ENCODE measurements at places on chromosomes 6 and 20. TPM values are rescaled to one million over a fixed set of nuclear protein-coding genes. Genes with fewer than 3 reads are reported as not detected.

SMLR1 gene
- not detected for total RNA-seq

GRCh38 chr20:48492015-48492714 is 335.6 kb downstream of the PREX1 start:
- DNase-seq: no peak

PPP1R14C gene
- total RNA-seq: 0.40 TPM

ME1 gene
- total RNA-seq: 4.6 TPM

DNA sequence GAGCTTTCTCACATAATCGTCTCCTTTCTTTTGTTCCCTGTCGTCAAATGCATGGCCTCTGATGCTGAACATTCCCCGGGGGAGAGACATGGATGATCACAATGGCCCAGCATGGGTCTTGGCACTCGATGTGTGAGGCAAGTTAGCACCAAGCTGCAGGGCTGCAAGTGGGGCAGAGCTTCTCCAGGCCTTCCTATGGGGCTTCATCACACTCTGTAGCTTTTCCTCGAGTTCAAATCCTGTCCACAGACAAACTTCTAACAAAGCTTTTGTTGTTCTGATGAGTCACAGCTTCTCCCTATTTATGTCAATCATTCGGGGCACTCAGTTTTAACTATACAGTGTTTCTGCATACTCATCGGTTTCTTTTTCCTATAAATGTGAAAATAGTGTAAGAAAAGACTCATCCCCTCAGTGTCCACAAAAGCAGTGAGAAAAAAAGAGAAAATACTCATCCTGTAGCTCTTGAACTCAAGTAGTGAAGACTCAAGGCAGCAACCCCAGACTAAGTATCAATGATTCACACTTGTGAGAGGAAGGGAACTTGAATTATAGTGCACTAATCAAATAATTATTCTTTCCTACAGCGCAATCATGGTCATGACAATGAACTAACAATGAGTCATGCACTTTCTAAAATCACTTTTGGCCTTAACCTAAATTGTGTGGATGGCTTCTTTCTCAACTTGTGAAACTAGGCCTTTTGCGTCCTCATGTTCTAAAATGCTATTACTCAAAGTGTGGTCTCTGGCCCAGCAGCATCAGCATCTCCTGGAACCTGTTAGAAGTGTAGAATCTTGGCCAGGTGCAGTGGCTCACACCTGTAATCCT is 68.4 kb upstream of the NOX3 start:
- DNase-seq: no peak

DNA sequence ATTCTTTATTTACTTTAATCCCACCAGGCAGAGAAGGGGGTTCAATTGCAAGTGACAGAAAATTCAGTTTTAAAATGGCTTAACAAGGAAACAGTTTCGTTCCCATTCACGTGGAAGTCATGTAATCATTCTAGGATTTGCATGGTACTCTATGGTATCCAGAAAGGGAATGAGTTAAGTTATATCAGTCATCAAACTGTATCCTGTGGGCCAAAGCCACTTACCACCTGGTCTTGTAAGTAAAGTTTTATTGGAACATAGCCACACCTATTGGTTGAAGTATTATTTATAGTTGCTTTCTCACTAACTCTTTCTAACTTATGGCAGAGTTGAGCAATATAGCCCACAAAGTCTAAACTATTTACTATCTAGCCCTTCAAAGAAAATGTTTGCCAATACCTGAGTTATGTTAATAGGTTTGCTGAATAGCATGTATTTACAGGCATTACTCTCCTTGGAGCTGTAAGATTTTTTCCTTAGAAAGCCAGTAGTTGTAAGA is 10.2 kb upstream of the MMS22L start:
- DNase-seq: no peak

GRCh38 chr6:109330263-109330662 is 52.0 kb downstream of the CD164 start:
- no peak for DNase-seq

DNA sequence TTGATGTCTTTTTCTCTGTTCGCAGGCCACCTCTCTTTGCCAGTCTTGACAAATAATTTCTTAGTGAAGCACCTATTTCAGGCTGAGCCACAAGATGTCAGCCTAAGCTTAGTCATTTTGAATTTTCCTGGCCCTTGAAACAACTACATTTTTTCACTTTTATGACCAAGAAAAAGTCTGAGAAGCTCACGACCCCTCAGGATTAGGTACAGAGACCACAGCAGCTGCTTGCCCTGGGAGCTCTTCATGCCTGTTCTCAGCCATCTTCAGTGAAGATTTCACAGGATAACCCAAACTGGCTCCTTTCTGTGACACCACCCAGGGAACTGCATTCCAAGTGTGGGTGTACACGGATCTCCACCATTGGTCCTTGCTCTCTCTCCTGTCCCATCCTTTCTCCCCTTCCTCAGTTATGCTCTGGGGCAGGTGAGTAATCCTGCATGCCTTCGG is 38.4 kb upstream of the SPTLC3 start:
- DNase-seq: no peak

DNA sequence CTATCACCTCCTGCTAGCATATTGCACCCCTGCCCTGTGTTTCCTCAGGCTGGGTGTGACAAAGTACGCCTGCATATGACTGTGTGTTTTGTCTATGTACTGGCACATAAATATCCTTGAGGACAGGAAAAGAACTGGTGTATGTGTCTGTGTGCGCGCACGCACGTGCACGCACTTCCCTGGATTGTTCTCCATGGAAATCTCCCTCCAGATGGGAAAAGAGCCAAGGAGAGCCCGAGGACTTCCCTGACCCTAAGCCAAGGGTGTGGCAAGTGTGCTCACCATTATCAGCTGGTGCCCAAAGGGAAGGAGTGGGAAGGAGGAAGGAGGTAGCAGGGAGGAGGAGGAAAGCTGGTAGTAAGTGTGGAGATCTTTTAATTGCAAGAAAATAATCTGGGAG is 117.6 kb downstream of the HIVEP2 start:
- no peak for DNase-seq

TSPO2 gene
- not detected for total RNA-seq
